ENCODE measurements at places on chromosomes 6 and 20. TPM values are rescaled to one million over a fixed set of nuclear protein-coding genes. Genes with fewer than 3 reads are reported as not detected.
A peak's percentile ranks its signal among the peaks of the same experiment; 100 is the strongest.

Gene HCK
- not detected for polyA plus RNA-seq

Gene PEX7
- 10.7 TPM for polyA plus RNA-seq

Gene RNF39
- polyA plus RNA-seq = 0.21 TPM

Gene CDH4
- 1.2 TPM for polyA plus RNA-seq

Gene HSPA1L
- polyA plus RNA-seq = 0.85 TPM

Gene FOXC1
- 3.5 TPM for polyA plus RNA-seq

Gene PROKR2
- polyA plus RNA-seq = not detected

Gene PTGIS
- 114 TPM for polyA plus RNA-seq

DNA sequence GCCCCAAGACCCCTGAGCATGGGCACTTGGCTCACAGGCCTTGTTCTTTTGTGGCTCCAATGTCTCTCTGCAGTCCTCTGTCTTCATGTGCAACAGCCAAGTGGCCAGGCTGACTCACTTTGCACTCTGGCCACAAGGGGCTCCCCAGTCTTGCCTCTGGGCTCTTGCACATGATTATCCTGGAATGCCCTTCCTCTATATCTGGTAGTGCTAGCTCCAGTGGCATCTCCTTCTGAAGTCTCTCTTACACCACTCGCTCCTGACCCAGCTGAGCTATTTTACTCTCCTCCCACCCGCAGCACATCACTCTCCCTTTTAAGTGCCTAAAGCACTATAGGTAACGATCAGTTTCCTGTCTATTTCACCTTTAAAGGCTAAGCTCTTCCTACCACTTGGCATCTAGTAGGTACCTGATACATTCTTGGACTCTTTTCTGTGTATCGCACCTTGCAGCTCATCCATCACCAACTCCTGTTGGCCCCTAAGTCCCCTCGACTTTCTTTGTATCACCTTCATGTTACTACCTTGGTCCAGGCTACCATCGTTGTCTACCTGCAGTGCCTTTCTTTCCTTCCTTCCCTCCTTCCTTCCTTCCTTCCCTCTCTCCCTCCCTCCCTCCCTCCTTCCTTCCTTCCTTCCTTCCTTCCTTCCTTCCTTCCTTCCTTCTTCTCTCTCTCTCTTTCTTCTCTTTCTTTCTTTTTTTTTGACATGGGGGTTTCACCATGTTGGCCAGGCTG lies 211.9 kb upstream of the RNF24 start:
- peak; percentile 87 for DNase-seq

DNA sequence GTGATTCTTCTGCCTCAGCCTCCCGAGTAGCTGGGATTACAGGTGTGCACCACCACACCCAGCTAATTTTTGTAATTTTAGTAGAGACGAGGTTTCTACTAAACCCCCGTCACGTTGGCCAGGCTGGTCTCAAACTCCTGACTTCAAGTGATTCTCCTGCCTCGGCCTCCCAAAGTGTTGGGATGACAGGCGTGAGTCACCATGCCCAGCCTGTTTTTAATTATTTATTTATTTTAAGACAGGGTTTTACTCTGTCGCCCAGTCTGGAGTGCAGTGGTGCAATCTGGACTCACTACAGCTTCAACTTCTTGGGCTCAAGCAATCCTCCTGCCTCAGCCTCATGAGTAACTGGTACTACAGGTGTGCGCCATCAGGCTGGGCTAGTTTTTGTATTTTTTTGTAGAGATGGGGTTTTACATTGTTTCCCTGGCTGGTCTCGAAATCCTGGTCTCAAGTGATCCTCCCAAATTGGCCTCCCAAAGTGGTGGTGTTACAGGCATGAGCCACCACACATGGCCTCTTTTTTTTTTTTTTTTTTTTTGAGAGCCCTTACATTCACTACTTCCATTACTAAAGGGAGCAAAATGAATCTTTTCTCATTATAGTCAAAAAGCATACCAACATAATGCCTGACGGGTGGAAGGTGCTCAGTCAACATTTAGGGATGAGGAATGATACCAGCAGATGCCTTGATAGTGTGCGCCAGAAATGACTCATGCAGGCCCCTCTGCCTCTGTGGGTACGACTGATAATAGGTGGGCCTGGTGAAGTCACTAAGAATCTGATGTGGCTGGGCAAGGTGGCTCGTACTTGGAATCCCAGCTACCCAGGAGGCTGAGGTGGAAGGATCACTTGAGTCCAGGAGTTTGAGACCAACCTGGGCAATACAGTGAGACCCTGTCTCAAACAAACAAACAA lies 17.8 kb upstream of the RALGAPB start:
- DNase-seq = no peak

- no peak for DNase-seq
These were observed 25.8 kb upstream of the RPP40 start for GRCh38 chr6:5029609-5030008.

GRCh38 chr6:64553249-64553786 lies 917.7 kb downstream of the PHF3 start:
- no peak for DNase-seq

DNA sequence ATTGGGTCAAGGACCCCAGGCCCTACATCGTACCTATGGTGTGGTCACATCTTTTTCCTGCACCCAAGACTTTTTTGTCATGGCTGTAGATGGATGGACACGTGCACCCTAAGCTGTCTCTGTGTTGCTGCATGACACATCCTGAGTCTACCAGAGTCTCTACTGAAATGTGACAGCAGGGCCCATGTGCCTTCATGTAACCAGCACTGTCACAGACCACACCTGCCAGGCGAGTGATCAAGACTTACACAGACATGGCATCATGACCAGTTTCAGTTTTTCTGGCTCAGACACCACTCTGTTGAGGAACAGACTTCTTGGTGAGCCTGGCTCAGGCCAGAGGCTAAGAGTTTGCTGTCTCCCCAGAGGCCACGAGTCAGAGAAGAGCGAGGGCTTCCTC lies 7.6 kb downstream of the PRND start:
- DNase-seq = peak; percentile 16

DNA sequence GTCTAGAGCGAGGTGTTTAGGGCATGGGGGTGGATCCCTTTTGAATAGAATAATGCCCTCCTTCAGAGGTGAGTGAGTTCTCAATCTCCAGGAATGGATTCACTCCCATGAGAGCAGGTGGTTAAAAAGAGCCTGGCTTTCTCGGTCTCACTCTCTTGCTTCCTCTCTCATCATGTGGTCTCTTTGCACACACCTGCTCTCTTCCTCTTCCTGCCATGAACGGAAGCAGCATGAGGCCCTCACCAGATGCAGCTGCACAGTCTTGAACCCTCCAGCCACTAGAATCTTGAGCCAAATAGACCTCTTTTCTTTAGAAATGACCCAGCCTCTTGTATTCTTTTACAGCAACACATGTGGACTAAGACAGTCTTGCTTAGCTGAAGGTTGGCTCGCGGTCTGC lies 119.3 kb downstream of the BMP7 start:
- DNase-seq = no peak

DNA sequence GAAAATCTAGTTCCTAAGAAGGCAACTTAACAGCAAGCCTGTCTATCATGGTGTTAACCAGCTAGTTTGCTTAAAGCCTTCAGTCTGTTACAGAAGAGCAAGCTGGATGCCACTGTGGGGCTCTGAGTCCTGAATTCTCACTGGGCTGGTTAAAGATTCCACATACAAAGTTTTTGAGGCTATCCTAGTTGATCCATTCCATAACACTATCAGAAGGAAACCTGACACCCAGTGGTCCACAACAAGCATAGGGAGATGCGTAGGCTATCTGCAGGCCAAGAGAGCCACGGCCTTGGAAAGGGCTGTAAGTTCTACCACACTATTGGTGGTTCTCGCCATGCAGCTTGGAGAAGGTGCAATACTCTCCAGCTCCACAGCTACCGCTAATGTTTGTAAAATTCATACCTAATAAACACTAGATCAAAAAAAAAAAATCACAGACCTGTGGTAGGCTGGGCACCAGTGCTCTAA lies 420 bp upstream of the MCCD1 start:
- DNase-seq = no peak

- DNase-seq = no peak
These were observed 394.7 kb downstream of the THBS2 start for GRCh38 chr6:168858926-168859325.

GRCh38 chr20:43189554-43190331 lies at the start of gene PTPRT:
Gene PTPRT, minus strand, starts transcription at chr20:43189906. Its CDS starts 173 bp downstream, at chr20:43189733.
- DNase-seq = no peak

GRCh38 chr20:34262488-34263288 lies 21.5 kb downstream of the ASIP start:
- DNase-seq = peak; percentile 65

DNA sequence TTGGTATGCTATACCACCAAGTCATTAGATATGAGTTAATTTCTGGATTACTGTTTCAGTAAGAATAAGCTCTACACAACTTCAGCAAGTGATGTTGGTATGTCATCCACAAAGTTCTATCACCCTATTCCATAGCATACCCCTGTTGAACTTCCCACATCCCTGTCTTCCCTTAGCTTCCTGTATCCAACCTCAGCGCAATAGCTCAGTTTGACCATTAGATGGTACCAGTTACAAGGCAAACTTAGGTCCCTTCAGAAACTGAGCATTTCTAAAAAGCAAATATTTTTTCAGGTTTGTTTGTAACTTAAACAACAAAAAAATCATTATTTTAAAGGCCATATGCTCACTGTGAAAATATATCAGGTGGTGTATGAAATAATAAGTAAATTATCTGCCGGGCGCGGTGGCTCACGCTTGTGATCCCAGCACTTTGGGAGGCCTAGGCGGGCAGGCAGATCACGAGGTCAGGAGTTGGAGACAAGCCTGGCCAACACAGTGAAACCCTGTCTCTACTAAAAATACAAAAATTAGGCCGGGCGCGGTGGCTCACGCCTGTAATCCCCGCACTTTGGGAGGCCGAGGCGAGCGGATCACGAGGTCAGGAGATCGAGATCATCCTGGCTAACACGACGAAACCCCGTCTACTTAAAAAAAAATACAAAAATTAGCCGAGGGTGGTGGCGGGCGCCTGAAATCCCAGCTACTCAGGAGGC lies 8.8 kb upstream of the MOG start:
- DNase-seq = peak; percentile 73

DNA sequence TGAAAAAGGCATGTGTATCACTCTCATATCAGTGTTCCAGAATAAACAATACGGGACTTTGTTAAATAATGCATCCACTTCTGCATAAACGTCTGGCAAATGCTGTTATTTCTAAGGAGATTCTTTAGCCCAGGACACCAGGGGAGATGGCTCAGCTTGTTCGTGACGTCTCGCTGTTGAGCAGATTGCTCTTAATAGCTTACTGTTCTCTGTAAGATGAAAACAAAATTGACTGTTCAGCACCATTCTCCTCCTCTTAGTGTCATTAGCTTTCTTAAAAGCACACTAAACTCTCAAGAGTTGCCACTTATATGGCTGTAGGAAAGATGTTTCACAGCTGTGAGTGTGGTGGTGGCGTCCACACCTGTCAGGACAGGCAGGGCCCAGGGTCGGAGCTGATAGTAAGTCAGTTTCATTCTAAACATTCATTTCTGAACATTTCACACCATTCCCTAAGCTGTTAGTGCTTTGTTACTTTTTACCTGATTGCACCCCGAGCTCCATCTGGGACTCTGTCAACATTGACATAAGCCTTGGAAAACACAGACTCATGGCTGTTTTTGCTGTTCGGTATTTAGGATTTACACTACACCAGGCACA lies 132.1 kb downstream of the ZDHHC14 start:
- no peak for DNase-seq

GRCh38 chr6:142868917-142869316 lies 76.1 kb downstream of the HIVEP2 start:
- DNase-seq = peak; percentile 0

DNA sequence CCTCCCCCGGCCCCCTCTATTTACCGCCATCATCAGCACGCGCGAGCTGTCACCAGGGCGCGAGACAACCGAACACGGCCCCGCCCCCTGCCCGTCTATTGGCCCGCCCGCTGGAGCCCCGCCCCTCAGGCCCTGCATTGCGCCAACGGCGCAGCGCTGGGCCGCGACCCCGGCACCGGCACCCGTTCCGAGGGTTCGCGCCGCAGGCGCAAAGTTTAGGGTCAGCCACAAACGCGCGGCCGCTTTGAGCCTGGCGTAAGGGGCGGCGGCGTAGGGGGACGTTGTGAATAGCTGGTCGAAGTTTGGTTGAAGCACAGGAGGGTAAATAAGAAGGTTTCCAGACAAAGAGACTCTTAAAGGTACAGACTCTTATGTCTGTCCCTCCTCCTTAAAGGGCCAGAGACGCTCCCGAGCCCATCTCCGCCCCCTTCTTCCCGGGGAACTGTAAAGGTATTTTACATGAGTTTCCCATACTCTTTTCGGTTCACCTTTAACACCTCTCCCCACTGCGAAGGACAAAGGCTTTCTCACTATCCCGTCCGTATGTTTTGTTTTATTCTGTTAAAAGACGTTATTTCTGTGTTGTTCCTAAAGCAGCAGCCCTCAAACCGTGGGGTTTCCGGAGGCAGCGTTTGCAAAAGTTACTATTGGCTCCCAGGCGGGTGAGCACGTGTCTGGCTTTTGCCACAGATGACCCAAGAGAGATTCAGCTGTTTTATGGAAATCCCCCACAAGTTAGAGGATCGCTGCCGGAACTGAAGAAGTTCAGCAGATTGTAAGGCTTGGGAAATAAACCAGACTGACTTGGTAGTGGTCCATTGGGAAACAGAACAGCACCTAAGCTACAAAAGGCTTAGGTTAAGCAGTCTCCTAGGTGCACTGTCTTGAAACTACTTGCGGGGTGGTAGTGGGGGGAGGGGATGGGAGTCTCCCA lies at the start of gene USP49:
USP49 (minus strand) TSS at position 76 of the 934 bp plus-strand sequence. CDS start 88,392 bp downstream, outside the sequence.
- peak; percentile 96 for DNase-seq

- peak; percentile 93 for DNase-seq
These were observed 12.2 kb upstream of the DSTN start for GRCh38 chr20:17557675-17558006.

DNA sequence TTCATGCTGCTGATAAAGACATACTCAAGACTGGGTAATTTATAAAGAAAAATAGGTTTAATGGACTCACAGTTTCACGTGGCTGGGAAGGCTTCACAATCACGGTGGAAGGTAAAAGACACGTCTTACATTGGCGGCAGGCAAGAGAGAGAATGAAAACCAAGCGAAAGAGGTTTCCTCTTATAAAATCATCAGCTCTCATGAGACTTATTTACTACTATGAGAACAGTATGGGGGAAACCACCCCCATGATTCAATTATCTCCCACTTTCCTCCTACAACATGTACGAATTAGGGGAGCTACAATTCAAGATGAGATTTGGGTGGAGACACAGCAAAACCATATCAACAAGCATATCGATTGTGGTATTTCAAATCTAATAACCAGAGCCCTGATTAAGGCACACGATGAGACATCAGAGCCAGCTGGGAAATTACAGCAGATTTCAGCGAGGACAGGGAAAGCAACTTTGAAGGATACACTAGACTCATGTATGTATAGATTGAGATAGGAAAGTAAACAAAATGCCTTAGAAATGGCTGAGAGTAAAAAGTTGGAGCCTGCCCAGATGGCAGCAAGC lies 129.8 kb upstream of the GJE1 start:
- DNase-seq = no peak

- DNase-seq = peak; percentile 75
These were observed 34.0 kb downstream of the EYA2 start for GRCh38 chr20:46928580-46929132.
